ENCODE measurements at places on chromosomes 16 and 17.

GRCh38 chr17:69884846-69885245, 190.2 kb upstream of the KCNJ16 start:
- DNase-seq = no peak

GRCh38 chr17:43193251-43193650, 18.4 kb upstream of the TMEM106A start:
- no peak for DNase-seq

GRCh38 chr16:1713331-1713730, 7.3 kb downstream of the MAPK8IP3 start:
- DNase-seq = no peak

- DNase-seq = peak; percentile 12
Observed at GRCh38 chr16:3963203-3963602, 82.7 kb upstream of the CREBBP start.

GRCh38 chr17:1673041-1673785, 11.5 kb downstream of the PRPF8 start:
- no peak for DNase-seq

DNA sequence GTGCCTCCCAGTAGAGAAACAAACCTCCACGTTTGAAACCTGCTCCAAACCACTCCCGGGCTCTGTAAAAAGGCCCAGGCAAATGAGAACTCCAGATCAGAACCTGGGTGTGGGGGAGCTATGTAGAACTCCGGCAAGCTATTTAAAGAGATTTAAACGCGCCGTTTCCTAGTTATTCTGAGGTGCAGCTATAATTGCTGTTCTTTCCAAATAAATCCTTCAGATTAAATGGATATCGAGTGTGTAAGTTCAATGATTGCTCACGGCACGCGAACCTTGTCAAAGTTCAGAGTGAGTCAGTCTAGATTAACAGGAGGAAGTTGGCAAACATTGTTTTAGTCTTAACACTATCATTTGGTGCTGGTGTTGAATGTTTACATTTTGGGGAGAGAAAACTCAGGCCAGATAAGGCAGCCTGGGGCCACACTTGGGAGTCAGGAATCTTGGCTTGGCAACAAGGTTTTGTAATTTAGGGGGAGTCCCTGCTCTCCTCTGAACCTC, 92.9 kb upstream of the SALL1 start:
- DNase-seq = no peak

GRCh38 chr16:67447508-67448076, 16.7 kb downstream of the HSD11B2 start:
- DNase-seq = peak; percentile 17

- no peak for DNase-seq
Observed at GRCh38 chr17:81261582-81262336, 22.6 kb downstream of the NDUFAF8 start.

GRCh38 chr16:80300876-80301275, 239.9 kb upstream of the DYNLRB2 start:
- DNase-seq = no peak

DNA sequence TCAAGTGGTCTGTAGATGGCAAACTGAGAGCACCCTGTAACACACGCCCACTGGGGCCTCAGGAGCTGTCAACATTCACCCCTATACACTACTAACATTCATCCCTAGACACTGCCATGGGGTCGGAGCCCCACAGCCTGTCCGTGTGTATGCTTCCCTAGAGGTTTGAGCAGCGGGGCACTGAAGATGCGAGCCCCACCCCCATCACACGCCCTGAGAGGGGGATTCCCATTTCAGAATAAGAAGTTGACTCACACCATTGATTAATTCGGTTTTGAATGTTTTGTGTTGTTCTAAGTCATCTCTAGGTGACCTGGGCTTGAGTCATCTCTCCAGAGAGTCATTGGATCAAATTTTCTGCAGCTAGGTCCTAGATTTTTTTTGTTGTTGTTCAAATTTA, 37.3 kb upstream of the MMD start:
- peak; percentile 8 for DNase-seq

DNA sequence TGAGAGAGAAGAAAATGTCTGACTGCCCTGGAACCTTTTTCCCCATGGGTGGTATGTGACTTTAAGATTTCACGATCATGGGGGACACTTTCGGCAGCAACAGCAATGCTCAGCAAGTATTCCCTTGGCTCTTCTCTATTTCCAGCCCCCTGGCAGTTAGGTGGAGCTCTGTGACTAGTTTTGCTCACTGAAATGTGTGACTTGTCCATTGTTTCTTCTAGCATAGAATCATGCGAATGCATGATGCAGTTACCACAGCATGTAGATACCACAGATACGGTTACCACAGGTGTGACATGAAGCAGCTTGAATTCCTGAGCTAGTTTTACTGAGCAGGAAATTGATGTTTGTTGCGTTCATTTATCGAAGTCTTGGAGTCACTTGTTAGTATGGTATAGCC, 1034.5 kb upstream of the EEF2KMT start:
- no peak for DNase-seq

- no peak for DNase-seq
Observed at GRCh38 chr16:15073101-15073500, 17.2 kb upstream of the NTAN1 start.

DNA sequence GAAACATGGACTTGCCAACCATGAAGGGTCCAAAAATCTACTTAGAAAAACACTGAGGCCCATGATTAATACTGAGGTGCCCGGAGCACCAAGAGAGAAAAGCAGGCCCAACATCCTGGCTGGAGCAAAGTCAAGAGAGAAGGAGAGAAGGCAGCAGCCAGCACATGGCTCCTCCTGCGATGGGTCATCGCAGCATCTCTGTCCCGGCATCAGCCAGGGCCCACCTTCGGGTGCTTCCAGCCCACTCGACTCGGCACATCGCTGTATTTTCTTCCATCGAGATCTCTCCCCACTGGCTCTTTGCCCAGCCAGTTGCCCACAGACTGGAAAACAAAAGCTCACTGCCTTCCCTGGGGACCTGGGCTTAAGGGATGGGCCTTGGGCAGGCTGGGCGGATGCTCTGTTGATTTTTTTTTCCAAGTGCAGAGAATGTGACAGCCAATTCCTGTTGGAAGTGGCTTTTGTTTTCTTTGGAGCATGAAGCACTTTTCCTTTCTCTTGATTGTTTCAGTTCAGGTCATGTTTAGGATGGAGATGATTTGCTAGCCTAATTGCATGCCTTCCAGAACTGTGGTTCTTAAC, 58.1 kb downstream of the CYB5B start:
- DNase-seq = no peak

DNA sequence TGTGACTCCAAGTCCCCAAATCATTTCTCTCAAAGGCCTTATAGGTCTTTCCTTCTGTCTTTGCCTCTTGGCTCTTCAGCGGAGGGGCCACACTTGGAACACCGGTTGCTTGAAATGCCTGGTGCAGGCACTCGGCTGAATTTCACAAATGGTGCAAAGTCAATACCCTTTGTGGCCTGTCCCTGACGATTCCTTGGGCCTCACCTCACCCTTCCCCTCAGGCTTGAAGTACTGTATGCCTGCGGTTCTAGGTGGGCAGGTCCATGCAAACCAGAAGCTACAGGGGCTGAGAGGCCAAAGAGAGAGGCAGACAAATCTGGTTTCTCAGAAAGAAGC, 4.1 kb upstream of the B9D1 start:
- no peak for DNase-seq

GRCh38 chr16:20079106-20079505, 5.4 kb upstream of the GPR139 start:
- DNase-seq = no peak

GRCh38 chr17:79630126-79630525, 19.3 kb upstream of the RBFOX3 start:
- no peak for DNase-seq

- no peak for DNase-seq
Observed at GRCh38 chr17:6011206-6011605, 59.0 kb upstream of the WSCD1 start.

DNA sequence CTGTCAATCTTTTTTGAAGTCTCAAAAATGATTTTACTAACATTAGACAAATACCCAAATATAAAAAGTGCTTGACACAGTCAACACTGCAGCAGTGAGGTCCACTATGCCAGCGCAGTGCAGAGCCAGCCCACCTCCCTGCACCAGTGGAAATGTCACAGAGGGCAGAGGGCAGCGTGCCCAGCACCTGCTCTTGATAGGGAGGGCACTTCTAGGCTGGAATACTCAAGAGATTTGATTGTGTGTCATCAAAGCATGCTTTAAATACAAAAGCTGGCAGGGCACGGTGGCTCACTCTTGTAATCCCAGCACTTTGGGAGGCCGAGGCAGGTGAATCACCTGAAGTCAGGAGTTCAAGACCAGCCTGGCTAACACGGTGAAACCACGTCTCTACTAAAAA, 136.0 kb downstream of the ANKRD11 start:
- DNase-seq = no peak

DNA sequence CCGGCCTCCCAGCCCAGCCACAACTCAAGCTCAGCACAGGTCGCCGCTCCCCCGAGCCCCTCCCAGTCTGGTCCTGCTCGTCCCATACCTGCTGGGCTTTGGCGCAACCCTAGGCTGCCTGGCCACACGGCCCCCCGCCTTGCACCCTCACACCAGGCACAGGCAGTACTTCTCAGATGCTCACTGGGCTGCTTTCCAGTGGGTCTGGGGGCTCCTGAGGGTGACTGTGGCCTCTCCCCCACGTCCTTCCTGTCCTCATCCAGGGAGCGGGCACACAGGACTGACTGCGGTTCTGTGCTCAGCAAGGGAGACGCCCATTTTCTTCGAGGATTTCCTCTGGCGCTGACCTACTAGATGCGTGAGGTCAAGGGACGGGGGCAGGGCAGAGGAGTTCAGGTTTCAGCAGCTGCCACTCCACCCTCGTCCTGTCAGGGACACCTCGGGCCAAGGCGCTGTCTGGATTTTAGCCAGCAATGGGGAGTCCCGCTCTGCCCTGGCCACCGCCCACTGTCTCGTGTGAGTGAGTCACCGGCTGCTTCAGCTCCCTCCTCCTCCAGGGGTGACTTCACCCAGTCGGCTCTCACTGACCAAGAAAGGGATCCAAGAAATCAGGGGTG, 115.8 kb downstream of the NPIPB11 start:
- peak; percentile 68 for DNase-seq

DNA sequence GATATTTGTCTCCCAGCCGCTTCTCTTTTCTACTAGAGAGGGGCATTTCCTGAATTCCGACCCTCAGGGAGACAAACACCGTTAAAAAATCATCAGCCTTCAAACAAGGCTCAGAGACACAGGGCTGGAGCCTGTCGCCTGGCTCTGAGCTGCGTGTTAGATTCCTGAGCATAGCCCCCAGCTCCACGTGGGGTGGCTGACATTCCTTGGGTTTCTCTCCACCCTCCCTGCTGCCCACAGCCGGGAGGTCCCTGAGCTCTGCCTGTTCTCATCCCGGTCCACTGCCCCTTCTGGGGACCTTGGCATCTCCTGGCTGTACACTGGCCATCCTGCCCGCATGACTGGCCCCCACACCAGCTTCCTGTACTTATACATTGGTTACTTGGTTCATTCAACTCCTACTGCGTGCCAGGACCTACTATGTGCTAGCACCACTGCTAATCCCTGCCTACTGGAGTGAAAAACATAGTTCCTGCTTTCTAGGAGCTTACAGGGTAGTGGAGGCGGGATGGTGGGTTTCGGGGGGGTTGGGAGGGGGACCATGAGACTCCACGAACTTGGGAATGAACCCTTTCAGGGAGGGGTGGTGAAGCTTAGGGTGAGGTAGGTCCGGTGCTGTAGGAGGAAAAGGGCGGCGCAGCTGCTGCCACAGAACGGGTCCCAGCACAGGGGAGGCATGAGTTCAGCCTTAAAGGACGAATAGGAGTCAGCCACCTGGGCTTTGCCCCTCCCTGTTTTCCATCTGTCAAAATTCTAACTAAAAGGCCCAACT, 52.1 kb upstream of the TMEM132E start:
- no peak for DNase-seq

DNA sequence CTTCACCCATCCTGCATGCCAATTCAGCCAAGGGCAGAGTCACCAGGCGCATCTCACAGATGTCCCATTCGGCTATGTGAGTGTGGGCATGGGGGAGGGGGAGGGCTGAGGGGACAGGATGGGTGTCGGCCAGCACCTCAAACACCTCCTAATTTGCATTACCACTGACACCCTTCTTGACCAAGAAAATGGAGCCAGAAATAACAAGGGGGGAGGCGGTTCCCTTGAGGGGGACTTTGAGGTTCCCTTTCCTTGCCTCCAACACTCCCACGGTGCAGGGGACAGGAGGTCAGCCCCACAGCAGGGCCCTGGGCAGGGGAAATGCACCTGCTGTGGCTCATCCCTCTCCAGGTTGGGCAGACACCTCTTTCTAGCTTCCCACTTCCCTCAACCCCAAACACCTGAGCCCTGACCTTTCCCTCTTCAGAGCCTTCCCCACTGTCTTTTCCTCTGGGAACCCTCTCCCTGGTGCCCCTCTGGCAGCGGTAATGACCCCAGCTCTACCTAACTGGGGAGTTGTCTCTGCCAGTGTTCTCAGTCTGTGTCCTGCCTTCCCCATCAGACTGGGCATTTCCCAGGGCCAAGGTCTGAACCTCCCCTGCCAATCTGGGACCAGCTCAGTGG, 18.2 kb upstream of the TBX21 start:
- DNase-seq = no peak

DNA sequence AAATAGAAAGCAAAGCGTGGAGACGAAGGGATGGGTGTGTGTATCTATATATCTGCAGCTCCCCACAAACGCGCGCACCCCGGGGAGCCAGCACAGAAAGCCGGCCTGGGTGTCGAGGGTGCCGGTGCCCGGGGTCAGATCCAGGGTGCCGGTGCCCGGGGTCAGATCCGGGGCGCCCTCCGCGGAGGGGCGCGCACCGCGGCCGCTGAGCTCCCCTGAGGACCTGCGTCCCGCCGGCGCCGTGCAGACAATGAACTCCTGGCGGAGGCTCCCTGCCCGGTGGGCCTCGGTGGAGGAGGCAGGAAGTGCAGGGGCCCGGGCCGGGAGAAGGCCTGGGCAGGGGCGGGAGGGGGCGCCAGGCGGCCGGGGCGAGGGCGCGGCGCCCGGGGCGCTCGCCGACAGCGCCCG, 1.1 kb downstream of the ZNF423 start:
- no peak for DNase-seq

GRCh38 chr16:25018972-25019617, 3.9 kb upstream of the ARHGAP17 start:
- DNase-seq = no peak
